ENCODE measurements at places on chromosomes 2 and 18.

DNA sequence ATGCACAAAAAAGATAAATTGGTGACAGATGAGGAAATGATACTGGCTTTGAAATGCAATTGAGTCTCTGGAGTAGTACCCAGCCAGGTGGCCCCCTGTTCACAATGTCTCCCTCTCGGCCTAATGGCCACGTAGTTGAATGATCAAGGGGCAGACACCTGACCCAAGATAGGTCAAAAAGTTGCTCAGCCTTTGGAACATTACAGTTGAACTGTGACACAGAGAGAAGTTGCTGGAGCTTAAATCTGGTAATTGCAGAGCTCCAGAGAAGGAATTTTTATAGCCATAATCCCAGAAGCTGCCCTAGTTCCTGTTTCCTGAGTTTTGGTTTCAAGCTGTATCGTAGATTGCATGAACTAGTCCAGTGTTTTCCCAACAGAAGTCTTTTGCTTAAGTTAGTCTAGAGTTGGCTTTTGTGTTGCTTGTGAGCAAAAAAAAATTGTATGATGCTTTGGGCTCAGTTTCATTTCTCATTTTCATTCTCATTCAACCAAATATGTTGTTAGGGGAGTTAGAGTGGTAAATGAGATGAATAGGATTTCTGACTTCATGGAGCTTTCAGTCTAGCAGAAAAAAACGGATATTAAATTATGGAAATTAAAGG is 117.9 kb downstream of the CSRNP3 start:
- DNase-seq = no peak

- DNase-seq = peak; percentile 94
These were observed 77.2 kb downstream of the CD28 start for GRCh38 chr2:203783496-203784203.

DNA sequence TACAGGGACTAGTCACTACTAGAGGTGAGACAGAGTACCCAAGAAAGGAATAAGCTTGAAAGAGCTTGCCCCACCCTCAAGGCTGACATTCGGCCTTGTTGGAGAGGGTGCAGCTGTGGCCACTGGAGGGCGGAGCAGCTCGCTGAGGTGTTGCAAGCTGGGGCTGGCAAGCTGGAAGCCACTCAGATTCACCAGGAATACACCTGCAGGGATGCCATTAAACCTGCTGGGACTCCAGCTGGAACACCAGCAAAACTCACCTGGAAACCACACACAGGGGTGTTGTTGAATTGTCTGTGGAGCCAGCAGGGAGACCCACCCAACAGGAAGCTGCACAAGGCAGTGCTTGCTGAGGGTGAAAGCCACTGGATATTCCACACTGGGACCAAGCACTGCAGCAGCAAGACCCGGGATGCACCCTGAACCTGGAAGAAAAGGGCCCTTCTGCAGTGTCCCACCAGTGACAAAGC is 26.1 kb downstream of the KCTD18 start:
- peak; percentile 47 for DNase-seq

DNA sequence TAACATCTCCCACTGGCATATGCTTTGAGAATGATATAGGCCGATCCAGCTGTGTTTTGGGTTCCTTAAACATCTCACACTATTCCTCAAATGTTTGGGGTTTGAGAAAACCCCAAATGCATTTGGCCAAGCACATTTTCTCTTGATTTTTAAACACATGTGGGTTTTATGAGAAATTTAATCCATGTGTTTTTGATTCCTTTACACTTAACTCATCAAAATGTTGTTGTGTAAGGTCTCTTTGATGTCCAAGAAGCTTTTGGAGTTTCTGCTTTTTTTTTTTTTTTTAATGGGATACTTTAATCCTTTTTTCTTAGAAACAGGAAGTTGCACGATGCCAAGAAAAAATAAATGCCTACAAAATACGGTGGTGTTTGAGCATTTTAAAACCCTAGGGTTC is 339.8 kb upstream of the TCF4 start:
- DNase-seq = peak; percentile 67

DNA sequence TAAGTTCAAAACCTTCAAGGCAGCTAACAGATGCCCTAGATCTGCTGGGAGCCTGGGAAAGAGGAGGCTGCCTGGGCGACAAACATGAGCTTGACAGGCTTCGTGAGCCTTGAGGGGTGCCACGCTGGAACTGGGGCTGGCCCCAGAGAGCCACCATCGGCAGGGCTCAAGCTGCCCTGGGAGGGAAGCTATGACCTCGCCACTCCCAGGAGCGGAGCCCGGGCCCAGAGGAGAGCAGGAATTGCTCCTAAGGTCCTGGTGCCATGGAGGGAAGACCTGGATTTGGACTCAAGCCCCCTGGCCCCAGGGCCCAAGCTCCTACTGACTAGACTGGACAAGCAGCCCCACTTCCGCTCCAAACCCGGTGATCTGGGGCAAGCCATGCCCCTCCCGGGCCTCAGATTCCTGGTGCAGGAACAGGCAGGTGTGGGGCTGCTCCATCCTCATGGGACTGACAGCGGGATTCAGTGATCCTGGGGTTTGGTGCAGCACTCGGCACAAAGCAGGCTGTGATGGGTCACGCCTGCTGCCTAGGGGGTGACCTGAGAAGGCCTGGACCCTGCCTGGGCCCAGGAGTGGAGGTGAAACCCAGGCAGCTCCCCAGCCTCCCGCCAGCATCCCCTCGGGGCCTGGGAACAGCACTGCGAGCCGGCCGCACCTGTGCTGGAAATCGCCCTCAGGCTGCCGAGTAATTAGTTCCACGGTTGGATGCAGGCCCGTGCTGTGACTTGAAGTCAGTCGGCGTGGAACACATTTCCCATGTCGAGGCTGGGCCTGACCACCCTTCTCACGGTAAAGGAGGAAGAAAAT is 246.9 kb downstream of the NDUFA10 start:
- no peak for DNase-seq

GRCh38 chr18:74895686-74896085 is 298.0 kb downstream of the ZNF407 start:
- peak; percentile 40 for DNase-seq

DNA sequence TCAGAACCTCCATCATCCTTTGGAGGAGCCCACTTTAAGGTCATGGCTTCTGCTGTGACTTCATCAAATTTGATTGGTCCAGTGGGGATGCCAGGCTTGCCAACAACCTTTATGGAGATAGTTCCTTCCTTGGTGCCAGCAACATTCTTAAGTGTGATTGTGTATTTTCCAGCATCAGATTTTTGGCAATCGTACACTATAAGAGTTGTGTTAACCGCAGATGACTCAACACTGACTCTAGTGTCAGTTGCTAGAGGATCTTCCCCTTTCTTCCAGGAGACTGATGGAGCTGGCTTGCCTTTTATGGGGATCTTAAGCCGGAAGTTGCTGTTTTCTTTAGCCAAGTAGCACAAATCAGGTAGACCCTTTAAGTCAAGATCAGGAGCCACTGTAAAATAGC is 98.7 kb downstream of the PLEKHA3 start:
- DNase-seq = peak; percentile 21

- DNase-seq = no peak
These were observed 237.8 kb downstream of the PLCL1 start for GRCh38 chr2:198042189-198042588.

GRCh38 chr2:179936654-179937053 is 70.4 kb downstream of the CWC22 start:
- DNase-seq = peak; percentile 15

- DNase-seq = no peak
These were observed 141.3 kb upstream of the LYPD1 start for GRCh38 chr2:132811148-132811915.

- no peak for DNase-seq
These were observed 38.4 kb downstream of the GALNT1 start for GRCh38 chr18:35619941-35620340.

GRCh38 chr18:23881778-23882177 is 132.8 kb upstream of the TTC39C start:
- DNase-seq = no peak

GRCh38 chr18:78687736-78688135 is 291.9 kb upstream of the SALL3 start:
- no peak for DNase-seq

GRCh38 chr2:9002637-9003365 is 683 bp downstream of the MBOAT2 start:
- peak; percentile 22 for DNase-seq

- no peak for DNase-seq
These were observed 488.7 kb upstream of the ACVR2A start for GRCh38 chr2:147356157-147356556.

- no peak for DNase-seq
These were observed 219.4 kb upstream of the SIX3 start for GRCh38 chr2:44722026-44722625.

DNA sequence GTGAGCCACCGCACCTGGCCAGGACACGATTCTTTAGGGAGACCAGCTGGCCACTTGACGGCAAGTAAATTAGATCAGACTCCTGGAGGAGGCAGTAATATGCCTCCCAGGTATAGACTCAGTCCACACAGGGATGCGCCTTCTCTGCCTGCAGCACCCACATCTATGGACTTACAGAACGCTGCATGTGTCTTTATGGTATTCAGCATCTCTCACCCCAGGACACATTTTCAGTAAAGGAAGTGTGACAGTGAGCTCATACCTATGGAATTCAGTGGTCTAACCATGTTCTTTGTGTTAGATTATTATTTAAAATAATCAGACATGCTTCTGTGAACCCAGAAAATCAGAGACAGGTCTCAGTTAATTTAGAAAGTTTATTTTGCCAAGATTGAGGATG is 5.9 kb upstream of the NARS1 start:
- DNase-seq = peak; percentile 52

DNA sequence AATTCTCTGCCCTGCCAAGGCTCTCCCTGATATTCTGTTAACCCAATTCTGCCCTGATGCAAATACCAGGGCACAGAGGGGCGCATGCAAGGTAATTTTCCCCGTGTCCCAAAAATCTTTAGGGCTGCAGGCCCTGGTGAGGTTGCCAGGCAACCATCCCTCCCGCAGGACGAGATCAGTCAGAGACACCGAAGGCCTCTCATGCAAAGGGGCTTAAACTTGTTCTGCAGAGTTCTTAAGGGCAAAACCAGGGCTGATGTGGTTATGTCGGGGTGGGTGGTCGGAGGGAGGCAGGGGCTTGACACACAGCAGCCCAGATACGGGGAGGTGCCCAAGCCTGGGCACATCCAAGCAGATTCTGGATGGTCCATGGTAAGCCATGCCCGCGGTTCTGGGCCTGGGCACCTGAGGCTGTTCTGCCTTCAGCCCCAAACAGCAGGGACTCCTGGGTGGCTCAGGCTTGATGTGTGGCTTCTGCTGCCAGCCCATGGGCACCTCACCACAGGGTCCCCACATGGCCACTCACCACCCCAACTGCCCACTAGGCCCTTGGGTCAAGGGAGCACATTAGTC is 27.2 kb downstream of the STEAP3 start:
- DNase-seq = no peak

- DNase-seq = no peak
These were observed 22.1 kb downstream of the MTX2 start for GRCh38 chr2:176291335-176291734.

GRCh38 chr2:108588070-108588668 is 53.9 kb downstream of the LIMS1 start:
- peak; percentile 74 for DNase-seq

DNA sequence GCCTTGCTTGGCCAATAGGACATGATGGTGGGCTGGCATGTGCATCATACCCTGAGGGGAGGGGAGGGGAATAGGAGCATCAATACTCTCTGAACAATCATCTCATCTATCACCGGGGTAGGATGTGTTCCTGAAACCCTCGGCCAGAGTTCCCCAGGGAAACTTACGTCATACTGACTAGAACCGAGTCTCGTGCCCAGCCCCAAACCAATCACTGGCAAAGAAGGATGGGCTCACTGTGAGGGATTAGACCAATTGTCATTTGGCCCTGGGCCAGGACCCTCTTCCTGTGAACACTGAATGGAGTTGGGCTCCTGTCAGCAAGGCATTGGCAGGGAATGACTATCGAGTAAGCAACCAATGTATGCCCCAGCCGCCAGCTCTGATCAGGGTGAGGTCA is 261.5 kb downstream of the MYCN start:
- DNase-seq = no peak

- DNase-seq = no peak
These were observed 306.2 kb downstream of the FSIP2 start for GRCh38 chr2:186044761-186045160.

All from iris pigment epithelial cell (primary cell).